ENCODE measurements at places on chromosomes 7 and 10.

GRCh38 chr7:39758234-39758970, 135.0 kb downstream of the RALA start:
- DNase-seq: no peak

GRCh38 chr7:504221-505111, 15.2 kb downstream of the PDGFA start:
- no peak for DNase-seq

DNA sequence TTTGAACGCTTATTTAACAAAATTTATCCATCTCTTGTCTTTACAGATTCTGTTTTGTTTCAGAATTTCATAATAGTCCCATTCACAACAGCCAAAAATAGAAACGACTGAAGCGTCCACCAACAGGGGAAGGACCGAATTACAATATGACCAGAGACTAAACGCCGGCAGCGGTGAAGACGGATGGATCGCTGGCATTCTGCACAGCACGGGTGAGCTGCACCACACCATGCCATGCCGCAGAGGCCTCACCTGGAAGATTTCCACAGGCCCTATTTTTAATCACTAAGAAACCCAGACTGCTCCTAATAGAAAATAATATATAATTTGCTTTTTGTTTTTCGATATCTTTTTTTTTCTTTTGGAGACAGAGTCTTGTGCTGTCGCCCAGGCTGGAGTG, 91.0 kb downstream of the ELFN1 start:
- DNase-seq: no peak

DNA sequence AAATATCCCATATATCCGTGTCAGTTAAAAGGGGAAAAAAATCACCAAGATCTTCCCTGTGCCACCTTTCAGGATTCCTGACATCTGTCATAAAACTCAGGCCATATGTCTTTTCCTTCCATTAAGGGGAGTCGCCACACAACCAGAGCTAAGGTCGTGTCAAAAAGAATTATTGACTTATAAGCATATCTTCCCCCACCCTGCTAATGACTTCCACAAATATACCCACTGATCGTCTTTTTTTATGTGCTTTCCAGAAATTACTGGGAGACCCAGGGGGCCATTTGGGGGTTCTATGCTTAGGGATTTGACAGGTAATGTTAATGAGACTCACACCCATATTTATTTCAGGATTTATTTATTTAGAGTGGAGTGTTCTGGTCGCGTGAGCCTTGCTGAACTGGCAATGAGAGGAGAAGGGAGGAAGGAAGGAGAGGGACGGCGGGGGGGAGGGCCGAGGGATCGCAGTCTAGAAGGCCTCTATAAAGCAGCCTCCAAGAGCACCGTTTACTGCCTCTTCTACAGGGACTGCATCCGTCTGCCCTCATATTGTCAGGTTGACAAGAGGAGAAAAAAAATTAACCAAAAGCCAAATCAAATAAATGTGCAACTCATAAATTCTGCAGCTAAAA, 135.7 kb upstream of the MGMT start:
- DNase-seq: no peak

GRCh38 chr7:132687981-132688383, 111.7 kb upstream of the PLXNA4 start:
- DNase-seq: no peak

- no peak for DNase-seq
Measured at GRCh38 chr10:110821508-110821907, 50.2 kb upstream of the PDCD4 start.

DNA sequence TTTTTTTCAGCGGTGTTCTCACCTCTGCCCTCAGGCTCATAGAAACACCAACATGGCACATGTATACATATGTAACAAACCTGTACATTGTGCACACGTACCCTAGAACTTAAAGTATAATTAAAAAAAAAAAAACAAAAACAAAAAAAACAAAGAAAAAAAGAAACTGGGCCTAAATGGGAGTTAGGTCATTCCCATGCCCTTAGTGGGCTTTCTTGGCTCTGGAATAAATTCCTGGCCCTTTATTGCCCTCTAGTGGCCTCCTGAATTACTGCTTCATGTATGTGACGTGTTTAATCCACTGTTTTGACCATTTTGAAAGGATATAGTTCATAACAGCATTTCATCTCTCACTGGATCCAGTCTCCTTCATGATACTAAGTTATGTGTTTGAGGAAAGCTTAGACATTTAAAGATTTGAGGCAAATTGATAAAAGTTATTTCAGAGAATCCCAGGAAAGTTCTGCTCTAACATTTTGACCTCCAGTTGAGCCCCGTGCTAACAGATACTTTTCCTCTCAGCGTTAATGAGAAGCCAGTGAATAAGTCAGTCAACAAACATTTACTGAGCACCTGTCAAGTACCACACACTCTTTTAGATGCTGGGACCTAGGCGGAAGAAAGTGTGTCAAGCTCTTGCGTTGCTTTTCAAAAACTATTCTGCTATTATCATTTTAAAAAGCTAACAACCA, 54.7 kb upstream of the SYPL1 start:
- DNase-seq: no peak

DNA sequence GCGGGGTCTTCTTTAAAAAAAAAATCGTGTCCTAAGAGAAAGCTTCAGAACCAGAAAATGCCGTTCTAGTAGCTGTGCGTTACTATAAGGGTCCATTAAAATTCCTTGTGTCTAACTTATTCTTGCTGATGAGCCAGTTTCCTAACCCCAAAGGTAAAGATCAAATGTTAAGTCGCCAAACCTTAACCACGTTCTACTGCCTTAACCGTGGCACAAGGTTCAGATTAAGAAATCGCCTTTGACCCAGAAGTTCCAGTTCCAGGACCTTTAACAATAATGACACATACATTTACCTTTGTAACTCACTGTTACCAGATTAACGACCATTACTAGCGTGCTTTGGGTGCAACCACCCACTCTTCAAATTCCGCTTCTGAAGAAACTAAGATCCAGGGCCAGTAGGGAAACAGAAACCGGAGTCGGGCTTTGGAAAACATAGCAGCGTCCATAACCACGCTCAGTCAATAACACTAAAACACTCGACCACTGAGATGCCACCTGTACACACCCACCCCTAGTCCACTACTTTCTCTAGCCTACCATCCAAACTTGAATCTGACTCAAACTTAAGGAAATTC, 620 bp downstream of the BET1 start:
- DNase-seq: no peak

DNA sequence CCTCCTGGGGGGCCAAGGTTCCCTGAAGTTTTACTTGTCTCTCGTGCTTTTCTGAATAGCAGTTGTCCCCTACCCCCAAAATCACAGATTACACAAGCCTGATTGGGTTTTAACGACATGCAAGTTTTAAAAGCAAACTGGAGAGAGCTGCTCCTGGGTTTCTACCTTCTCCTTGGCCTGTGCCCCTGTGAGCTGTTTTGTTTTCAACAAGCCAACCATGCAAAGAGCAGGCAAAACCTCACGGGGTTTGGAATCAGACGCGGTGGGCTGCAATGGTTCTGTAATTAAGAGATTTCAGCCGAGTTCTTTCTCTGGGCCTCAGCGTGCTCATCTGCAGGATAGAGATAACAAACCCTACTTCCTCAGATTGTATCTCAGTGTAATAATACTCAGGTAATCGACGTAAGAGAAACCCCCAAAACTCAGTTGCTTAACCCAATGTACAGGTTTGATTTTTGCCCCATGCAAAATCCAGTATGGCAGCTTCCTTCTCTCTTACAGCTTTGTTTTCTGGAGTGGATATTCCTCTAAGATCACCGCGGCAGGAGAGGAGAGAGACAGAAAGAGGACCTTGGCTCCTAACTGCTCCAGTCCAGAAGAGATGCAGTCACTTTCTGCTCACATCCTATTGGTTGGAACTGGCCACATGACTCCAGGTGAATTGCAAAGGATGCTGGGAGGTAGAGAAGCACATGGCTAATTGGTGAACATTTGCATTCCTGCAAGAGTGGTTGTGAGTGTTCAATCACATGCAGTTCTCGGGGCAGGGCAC, 42.0 kb downstream of the MYL10 start:
- DNase-seq: no peak

Data from stimulated activated CD8-positive, alpha-beta memory T cell treated with anti-CD3 and anti-CD28 coated beads, Interleukin-4, amount 100 ng/mL, for 1 hour (primary cell).